ENCODE measurements at places on chromosomes 5 and 9.
A peak's percentile ranks its signal among the peaks of the same experiment; 100 is the strongest.

- no peak overlapping the region for H3K4me3 ChIP-seq
- no peaks in the 10 kb centered on the region for H3K36me3 ChIP-seq
Observed at GRCh38 chr5:142886211-142886610, 116.0 kb downstream of the ARHGAP26 start.

DNA sequence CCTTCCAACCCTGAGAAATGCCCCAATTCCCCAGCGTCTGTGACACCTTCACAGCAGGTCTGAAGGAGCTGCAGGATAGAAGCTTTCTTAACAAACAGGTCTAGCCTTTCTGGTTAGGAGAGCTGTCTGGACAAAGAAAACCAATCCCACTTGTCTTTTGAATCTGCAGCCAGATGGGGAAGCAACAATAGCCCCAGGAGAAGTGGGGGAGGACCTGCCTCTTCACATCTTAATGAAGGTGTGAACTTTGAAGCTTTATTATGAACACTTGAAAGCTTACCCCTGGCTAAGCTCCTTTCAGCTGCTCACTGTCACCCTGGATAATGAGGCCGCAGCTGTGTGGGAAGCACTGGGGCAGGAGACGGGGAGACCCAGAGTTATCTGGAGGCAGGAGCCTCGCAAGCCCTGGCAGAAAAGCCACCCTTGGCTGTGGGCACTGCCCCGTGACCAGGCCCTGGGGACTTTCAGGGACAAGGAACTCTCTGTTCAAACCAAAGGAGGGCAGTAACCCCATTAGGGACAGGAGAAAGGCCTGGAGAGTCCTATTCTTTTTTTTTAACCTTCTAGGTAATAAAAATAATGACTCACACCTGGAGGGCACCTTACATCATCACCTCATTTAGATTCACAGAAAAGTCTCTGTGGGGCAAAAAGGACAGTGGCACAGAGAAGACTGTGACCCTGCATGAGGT lies 151.8 kb upstream of the RAD23B start:
- no peak for DNase-seq
- no peak overlapping the region for H3K4me3 ChIP-seq
- H3K27ac ChIP-seq, result no peak overlapping the region
- no peaks in the 10 kb centered on the region for H3K27me3 ChIP-seq
- no peaks in the 10 kb centered on the region for H3K36me3 ChIP-seq

DNA sequence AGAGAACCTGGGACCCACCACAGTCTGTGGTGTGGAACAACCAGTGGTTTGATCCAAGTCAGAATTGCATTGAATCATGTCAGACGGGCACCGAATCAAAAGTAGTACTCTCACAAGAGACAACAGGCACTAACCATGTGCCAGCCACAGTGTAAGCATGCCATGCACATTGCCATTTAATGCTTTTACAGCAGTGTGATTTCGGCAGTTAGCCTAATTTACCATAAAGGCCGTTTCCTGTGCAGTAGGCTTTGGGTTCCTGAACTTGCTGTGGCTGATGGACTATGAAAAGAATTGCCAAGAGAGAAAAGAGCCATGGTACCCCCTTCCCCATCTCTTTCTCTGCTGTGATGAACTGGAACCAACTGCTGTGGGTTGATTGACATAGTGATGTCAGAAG lies 540.6 kb downstream of the EBF1 start:
- H3K36me3 ChIP-seq, result no peaks in the 10 kb centered on the region
- H3K4me1 ChIP-seq, result peaks cover 2% of the 10 kb centered on the region
- no peaks in the 10 kb centered on the region for H3K27me3 ChIP-seq
- no peak overlapping the region for H3K27ac ChIP-seq

- H3K27ac ChIP-seq, result no peak overlapping the region
- H3K27me3 ChIP-seq, result peaks cover 66% of the 10 kb centered on the region
- no peak for DNase-seq
- H3K4me3 ChIP-seq, result peak overlapping the region; percentile 30
- H3K4me1 ChIP-seq, result peaks cover 7% of the 10 kb centered on the region
- H3K36me3 ChIP-seq, result no peaks in the 10 kb centered on the region
Observed at GRCh38 chr9:37036371-37036775, 2.3 kb upstream of the PAX5 start.

GRCh38 chr9:28056006-28056405 lies 482.7 kb upstream of the C9orf72 start:
- H3K27ac ChIP-seq, result no peak overlapping the region
- H3K27me3 ChIP-seq, result no peaks in the 10 kb centered on the region
- no peaks in the 10 kb centered on the region for H3K4me1 ChIP-seq
- DNase-seq, result no peak
- H3K36me3 ChIP-seq, result no peaks in the 10 kb centered on the region

DNA sequence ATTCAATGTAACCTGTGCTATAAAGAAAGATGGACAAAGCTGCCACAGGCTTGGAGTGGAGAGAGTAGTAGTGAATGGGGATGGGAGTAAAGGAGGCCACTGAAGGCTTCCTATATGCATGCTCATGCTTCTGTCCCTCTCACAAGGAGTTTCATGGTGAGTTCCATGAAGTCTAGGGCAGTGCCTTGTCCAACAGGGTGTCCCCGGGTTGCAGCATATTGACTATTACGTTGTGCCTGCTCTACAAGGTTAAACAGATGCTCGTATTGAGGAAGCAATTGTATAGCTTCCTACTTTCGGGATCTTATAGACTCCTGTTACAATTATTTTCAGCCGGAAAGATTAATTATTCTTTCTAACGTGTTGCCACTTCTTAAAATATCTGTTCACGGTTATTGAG lies 129.1 kb upstream of the PIK3R1 start:
- no peaks in the 10 kb centered on the region for H3K4me1 ChIP-seq
- H3K27me3 ChIP-seq, result no peaks in the 10 kb centered on the region
- no peak overlapping the region for H3K4me3 ChIP-seq
- H3K36me3 ChIP-seq, result no peaks in the 10 kb centered on the region
- H3K27ac ChIP-seq, result no peak overlapping the region

DNA sequence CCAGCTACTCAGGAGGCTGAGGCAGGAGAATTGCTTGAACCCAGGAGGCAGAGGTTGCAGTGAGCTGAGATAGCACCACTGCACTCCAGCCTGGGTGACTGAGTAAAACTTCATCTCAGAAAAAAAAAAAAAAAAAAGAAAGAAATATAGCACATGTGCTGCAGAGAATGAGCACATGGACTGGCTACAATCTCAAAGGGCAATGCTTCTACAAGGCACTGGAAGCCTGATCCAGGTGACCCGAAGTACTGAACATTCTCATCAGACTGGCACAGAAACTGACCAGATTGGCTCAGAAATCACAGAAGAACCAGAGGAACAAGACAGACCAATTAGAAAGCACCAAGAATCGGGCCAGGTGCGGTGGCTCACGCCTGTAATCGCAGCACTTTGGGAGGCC lies 4.8 kb downstream of the DYNC2I2 start:
- no peaks in the 10 kb centered on the region for H3K4me1 ChIP-seq
- no peak overlapping the region for H3K4me3 ChIP-seq
- H3K36me3 ChIP-seq, result no peaks in the 10 kb centered on the region
- no peak for DNase-seq
- no peaks in the 10 kb centered on the region for H3K27me3 ChIP-seq
- H3K27ac ChIP-seq, result no peak overlapping the region
